Tibial artery (tissue), 4 donors: ENCODE measurements at places on chromosomes 1 and 21.

GRCh38 chr1:62407398-62408009 is 29.3 kb upstream of the USP1 start:
- DNase-seq: no peak

DNA sequence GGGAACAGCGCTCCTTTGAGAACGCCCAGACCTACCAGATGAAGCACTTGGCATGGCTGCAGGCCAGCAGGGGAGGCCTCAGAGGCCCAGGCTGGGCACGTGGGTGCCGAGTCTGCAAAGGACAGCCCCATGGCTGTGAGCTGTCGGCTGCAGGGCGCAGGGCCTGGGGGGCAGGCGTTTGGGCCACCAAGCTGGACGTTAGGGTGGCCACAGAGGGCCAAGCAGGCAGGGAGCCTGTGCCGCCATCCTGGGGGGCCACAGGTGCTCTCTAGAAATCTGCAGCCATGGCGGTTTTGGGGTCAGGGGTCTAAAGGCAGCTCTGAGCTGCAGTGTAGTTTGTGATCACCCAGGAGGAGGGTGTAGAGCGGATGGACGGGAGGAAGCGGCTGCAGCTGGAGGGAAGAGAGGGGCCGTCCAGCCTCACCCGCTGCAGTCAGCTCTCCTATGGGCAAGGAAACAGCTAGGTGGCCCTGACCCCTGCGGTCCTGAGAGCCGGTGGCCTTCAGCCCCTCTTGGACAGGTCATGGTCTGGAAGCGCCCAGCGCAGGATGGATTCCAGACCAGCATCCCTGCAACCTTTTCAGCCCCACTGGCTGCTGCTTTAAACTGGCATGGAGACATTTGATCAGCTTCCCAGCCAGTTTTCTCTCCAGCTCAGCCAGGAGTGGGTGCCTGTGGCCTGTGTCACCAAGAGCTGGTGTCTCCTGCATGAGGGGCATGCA is 11.0 kb downstream of the IBA57 start:
- no peak for DNase-seq

DNA sequence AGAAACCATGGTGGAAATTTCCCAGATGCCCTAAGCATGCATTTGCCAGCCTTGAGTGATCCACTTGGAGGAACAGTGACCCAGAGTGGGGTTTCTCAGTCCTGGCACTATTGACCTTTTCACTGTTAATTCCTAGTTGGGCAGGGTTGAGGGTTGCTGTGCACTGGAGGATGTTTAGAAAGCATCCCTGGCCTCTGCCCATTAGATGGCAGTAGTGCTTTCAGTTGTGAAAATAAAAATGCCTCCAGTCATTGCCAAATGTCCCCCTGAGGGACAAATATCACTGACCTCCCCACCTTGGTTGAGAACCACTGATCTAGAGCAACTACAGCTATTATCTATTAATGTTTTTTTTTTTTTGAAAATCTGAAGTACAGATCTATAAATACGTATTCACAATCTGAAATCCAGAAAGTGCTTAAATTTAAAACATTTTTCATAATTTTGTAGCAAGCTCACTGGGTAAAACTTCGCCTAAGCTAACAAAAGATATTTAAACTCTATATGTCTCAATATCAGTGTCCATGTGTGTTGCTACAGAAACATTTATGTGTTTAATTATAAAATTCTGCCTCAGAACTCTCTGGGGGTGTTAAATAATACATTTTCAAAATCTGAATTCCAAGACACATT is 27.3 kb downstream of the F3 start:
- DNase-seq: no peak

DNA sequence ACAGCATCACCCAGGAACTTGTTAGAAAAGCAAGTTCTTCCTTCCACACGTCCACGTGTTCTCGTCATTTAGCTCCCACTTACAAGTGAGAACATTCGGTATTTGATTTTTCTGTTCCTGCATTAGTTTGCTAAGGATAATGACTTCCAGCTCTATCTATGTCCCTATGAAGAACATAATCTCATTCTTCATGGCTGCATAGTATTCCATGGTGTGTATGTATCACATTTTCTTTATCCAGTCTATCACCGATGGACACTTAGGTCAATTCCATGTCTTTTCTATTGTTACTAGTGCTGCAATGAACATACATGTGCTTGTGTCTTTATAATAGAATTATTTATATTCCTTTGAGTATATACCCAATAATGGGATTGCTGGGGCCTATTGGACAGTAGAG is 368.7 kb upstream of the RUNX1 start:
- DNase-seq: no peak

DNA sequence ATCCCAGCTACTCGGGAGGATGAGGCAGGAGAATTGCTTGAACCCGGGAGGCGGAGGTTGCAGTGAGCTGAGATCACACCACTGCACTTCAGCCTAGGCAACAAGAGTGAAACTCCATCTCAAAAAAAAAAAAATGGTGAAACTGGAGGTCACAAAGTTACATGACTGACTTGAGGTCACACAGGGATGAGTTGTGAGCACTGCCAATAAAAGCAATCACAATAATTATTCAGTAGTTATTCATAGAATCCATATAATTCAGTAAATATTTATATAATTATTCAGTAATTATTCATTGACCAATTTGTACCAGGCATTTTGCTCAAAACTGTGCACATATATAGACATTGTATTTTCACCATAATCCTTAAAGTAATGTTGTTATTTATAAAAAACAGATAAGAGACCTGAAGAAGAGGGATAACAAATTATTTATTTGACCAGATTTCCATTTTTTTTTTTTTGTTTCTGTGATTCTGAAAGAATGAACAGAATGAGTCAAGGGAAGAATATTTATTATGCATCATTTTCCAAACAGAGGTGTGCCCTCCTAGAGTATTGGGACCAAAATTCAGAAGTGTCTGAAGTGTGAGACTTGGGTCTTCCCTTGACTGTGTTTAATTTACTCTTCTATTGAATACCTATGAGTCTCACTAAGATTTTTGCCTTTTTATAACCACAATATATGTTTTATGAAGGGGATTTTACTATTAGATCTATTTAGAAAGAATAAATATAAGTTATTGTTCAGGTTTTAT is 43.0 kb downstream of the PRKAB2 start:
- DNase-seq: no peak

- no peak for DNase-seq
Observed at GRCh38 chr1:116514708-116515525, 55.9 kb downstream of the CD58 start.

DNA sequence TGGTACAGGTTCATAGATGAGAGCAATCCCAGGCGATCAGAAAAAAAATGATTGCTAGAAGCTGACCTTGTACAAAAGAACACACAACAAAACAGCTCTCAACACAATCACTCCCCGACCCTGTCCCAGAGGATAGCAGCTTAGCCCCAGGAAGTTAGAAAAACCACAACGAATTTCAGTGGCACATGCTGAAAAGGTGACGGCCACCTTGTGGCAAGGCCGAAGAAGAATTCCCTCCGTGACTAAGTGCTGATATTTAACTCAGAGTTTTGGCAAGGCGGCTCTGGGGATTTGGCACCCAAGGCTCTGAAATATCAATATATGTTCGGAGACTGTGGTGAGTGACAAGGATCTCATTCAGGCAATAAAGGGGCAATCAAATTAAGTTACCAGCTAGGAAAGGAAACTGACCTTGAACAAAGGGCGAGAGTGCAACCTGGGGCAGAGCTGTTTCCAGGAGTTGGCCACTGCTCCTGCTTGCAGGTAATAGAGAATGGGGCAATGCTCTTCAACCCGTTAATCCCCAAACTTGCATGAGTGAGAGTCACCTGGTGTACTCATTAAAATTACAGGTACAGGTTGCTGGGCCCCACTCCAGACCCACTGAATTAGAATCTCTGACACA is 96.2 kb downstream of the BEND5 start:
- DNase-seq: no peak

DNA sequence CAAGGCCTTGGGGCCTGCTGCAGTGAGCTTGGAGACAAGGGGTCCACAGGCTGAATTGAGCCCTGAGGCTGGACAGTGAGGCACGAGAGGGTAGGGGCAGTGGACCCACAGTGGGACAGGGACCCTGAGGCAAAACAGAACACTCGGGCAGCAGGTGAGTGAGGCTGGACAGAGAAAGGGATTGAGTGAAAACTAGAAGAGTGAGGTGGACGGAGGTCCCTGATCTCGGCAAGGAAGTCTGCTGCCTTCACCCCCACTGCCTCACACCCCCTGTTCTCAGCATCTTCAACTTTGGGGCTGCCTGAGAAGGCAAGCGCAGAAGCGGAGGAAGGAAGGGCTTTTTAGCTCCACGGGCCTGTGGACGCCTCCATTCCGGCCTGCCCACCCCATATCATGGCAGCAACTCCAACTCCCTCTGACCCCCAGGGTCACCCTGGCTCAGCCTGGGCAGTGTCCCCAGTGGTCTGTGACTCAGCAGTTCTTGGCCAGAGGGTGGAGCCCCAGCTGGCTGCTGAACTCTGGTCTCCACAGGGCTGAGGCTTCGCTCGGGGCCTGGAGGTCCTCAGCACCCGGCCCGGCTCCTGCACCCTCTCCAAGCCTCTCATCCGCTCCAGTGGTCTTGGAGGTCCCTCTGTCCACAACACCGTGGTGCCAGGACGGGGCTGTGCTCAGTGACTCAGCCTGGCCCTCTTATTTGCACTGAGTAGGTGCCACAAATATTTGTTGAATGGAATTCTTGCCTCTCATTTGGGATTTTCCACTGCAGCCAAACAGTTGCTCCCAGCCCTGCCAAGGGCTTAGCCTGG is 60.0 kb upstream of the EPS8L3 start:
- peak; percentile 70 for DNase-seq

- no peak for DNase-seq
Observed at GRCh38 chr1:20701446-20701845, 16.4 kb downstream of the KIF17 start.

DNA sequence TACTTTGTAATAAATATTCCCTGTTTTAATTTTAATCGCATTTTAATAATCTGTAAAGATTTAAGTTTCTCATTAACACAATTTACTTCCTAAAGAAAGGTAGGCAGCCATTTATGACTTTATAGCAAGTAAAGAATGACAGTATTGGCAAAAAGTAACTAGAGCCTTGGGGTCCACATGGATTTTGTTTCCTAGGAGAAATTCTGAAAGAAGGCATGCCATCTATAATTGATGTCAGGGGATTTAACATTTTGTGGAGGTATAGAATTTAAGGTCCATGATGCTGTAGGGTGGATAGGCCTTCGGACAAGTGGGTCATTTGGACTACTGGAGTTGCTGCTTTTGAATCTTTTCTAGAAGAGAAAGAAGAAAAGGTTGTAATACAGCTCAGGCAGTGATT is at the start of gene OR2M4:
Gene OR2M4, plus strand, starts transcription at position 301 of the 400 bp plus-strand sequence. CDS start 7,512 bp downstream, outside the sequence.
- no peak for DNase-seq

- no peak for DNase-seq
Observed at GRCh38 chr1:202615501-202616354, 94.5 kb downstream of the SYT2 start.

- no peak for DNase-seq
Observed at GRCh38 chr1:70038025-70038424, 167.4 kb downstream of the LRRC40 start.
